ENCODE measurements at places on chromosomes 12 and 14.

- DNase-seq: no peak
Measured at GRCh38 chr14:95431199-95432143, 85.0 kb downstream of the SYNE3 start.

- DNase-seq: peak; percentile 80
Measured at GRCh38 chr12:122980183-122981035, at the start of gene ARL6IP4. Gene ARL6IP4, plus strand, starts transcription at chr12:122980681. Its CDS starts 459 bp downstream, at chr12:122981140.

- no peak for DNase-seq
Measured at GRCh38 chr14:61973981-61974380, 211.8 kb downstream of the SNAPC1 start.

- no peak for DNase-seq
Measured at GRCh38 chr14:33505266-33505962, 445.5 kb downstream of the EGLN3 start.

- DNase-seq: no peak
Measured at GRCh38 chr12:52552055-52552454, 890 bp downstream of the KRT71 start.

GRCh38 chr14:37081218-37081617, 91.2 kb downstream of the SLC25A21 start:
- no peak for DNase-seq

DNA sequence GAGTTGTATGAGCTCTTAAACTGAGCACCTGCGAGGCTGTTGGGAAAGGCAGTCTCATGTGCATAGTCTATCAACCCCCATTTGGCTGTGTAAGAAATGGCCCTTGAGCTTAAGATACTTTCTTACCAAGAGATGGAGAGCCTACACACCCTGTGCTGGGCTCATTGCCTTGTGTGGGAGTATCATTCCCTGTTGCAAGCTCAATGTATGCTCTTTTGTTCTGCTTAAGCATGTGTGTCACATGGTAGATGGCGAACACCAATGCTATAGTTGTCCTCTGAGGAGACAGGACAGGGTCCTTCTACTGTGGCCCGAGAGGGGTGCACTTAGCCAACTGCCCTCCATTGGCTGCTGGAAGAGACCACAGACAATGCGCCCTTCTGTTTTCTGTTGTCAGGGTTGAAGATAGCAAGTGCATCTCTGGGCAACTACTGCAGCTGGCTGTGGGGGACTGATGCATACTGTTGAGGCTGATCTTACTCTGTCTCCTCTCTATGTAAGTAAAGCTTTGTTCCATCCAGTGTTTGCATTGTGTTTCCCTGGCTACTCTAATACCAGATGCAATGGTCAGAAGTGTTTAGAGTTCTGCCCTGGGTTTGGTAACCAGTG, 79.5 kb downstream of the PTPRB start:
- peak; percentile 96 for DNase-seq
